Left ventricle myocardium superior (tissue), 1 donor: ENCODE measurements at places on chromosomes 2 and 18. TPM values are rescaled to one million over a fixed set of nuclear protein-coding genes. Genes with fewer than 3 reads are reported as not detected.

Gene PHOSPHO2
- total RNA-seq: 3.4 TPM

Gene METTL4
- total RNA-seq: 5.9 TPM

Gene FER1L5
- not detected for total RNA-seq

Gene POTEI
- not detected for total RNA-seq

Gene TM4SF20
- not detected for total RNA-seq

Gene GALNT3
- total RNA-seq: 0.17 TPM

Gene GPR45
- total RNA-seq: not detected

Gene TUBA4B
- total RNA-seq: not detected

Gene LYG2
- not detected for total RNA-seq

Gene CCDC68
- 3.3 TPM for total RNA-seq

Gene FBXO15
- not detected for total RNA-seq

Gene PRR30
- not detected for total RNA-seq

Gene EIF2B4
- 40.9 TPM for total RNA-seq
